AG09319 (cell line): ENCODE measurements at places on chromosomes 5 and 9.

GRCh38 chr9:134346151-134346550 lies 19.9 kb downstream of the RXRA start:
- no peak for DNase-seq

GRCh38 chr5:124310453-124310852 lies 436.0 kb downstream of the ZNF608 start:
- DNase-seq = no peak

DNA sequence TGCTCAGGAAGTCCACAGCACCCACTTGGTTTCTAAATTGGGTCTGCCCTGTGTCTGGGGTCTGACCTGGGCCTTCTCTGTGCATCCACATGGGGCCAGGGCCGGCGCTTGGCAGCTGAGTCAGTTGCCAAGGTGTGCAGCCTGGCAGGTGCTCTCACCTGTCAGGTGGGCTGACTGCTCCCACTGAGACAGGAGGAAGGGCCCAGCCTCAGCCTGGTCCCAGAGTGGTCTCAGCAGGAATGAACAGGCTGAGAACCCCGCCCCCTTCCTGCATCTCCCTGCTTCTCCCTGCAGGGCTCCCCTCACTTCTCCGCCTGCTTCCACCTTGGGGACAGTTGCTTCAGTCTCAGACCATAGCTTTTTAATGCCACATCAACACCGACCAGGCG lies 60.5 kb downstream of the BARX1 start:
- DNase-seq = no peak

GRCh38 chr5:3742750-3743149 lies 147.1 kb downstream of the IRX1 start:
- DNase-seq = no peak

- no peak for DNase-seq
Observed at GRCh38 chr5:61702784-61703183, 370.7 kb downstream of the ZSWIM6 start.

GRCh38 chr5:173829826-173830225 lies 58.3 kb upstream of the CPEB4 start:
- peak; percentile 57 for DNase-seq

GRCh38 chr5:10914741-10915480 lies 153.9 kb upstream of the DAP start:
- DNase-seq = no peak

GRCh38 chr5:138011991-138012390 lies 20.9 kb downstream of the FAM13B start:
- no peak for DNase-seq

DNA sequence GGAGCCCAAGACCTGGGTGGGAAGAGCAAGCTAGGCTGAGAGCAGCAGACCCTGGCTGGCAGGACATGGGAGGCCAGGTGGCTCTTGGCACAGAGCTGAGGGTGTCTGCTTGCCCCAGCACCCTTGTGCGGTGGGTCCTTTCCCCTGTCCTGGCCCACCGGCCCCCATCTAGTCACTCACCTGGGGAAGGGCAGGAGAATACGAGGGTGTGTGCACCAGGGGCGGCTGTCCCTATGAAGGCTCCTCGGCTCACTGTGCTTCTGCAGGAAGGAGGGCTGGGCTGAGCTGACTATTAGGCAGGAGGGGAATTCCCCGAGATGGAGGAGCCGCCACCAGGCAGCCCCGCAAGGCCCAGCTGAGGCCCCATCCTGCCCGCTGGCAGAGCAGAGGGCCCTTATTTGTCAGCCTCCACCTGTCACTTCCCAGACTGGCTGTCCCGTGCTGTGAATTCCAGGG lies 6.1 kb upstream of the TNIP1 start:
- DNase-seq = no peak

GRCh38 chr9:79377339-79377855 lies 194.4 kb upstream of the TLE4 start:
- DNase-seq = no peak

DNA sequence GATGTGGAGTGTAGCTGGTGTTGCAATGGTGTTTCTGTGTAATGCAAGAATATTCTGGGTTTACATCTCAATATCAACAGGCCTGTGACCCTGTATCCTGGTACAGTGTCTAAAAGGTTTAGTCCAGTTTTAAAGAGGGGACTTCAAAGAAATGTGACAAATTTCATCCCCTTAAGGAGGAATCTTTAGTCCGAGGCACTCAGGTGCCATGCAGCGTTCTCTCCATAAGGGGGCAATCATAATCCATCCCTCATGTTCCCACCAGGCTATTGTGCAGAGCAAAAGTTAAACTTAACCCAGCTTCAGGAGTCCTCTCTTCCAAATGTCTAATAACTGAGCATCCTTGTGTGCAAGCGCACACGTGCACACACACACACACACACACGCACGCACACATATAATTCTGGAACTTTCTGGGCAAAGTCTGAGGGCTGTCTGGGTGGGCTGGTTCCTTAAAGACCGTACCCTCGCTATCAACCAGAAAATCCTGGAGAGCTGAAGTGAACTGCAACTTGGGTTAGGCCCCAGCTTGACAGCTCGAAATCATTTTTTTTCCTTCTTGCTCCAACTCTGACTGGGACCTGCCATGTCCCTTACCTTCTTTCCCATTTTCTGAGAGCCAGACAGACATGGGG lies 46.0 kb downstream of the CRB2 start:
- DNase-seq = peak; percentile 12

GRCh38 chr5:53890490-53890889 lies 330.1 kb downstream of the NDUFS4 start:
- no peak for DNase-seq

DNA sequence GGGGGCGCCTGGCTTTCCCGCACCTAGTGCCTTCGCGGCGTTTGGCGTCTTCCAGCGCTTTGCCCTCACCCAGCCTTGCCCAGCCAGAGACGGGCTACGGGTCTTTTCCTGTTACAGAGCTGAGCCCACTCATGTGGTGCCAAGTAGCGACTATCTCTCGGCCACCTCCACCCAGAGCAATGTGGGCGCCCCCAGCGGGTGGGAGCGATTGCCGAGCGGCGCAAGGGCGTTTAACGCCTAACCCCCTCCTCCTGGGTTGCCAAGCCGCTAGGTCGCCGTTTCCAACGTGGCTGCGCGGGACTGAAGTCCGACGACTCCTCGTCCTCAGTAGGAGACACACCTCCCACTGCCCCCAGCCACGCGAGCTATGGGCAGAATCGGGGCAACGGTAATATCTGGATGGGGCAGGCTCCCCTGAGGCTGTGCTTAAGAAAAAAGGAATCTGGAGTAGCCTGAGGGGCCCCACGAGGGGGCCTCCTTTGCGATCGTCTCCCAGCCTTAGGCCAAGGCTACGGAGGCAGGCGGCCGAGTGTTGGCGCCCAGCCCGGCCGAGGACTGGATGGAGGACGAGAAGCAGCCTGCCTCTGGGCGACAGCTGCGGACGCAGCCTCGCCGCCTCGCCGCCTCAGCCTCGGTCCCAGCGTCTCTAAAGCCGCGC lies 5.8 kb downstream of the TLX3 start:
- DNase-seq = no peak

- DNase-seq = no peak
Observed at GRCh38 chr9:125089331-125089730, 54.0 kb downstream of the SCAI start.

- no peak for DNase-seq
Observed at GRCh38 chr9:135240222-135240621, 152.8 kb downstream of the OLFM1 start.

GRCh38 chr5:55231919-55232270 lies 1.5 kb downstream of the CCNO start:
- no peak for DNase-seq

- DNase-seq = no peak
Observed at GRCh38 chr9:9615086-9615485, 997.7 kb downstream of the PTPRD start.

DNA sequence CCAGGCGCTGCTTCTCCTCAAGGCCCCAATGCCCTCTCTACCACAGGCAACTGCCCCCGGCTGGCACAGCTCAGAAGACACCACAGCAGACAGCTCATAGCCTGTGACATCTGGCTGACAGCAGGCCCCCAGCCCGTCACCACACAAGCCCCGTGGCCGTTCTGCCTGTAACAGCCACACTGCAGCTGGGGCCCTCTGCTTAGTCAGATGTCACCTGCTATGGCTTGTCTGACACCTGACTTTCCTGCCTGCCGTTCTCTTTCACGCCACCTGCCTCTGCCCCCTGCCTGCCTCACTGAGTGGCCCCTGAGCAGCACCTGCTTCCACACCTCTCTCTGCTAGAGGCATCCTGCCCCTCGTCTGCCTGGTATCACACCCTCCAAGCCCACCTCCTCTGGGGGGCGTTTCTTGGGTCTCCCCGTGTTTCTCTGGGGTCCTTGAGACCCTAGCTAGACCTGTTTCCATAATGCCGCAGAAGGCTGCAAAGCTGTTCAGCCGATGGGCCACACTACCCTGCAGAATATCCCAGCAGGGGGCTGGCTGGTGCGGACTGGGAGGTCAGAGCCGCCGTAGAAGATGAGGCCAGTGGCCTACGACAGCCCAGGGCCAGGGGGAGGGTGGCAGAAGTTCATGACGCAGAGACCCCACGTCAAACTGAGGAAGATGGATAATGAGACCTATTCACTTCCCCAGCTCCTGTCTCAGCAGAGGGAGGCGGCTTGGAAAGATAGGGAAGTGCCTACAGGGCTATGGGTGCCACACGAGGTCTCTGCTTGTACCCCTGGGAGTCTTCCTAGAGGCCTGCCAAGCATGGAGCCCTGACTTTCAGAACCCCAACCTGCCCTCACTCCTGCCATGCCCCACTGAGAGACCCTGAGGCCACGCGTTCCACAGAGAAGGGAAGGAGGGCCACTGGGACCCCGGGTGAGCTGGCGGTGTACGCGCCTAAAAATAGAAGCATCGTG lies 95.1 kb downstream of the ZNF354C start:
- no peak for DNase-seq

GRCh38 chr5:80071510-80072021 lies 36.4 kb downstream of the THBS4 start:
- DNase-seq = no peak

- DNase-seq = no peak
Observed at GRCh38 chr9:128575916-128576315, 23.5 kb downstream of the SPTAN1 start.

DNA sequence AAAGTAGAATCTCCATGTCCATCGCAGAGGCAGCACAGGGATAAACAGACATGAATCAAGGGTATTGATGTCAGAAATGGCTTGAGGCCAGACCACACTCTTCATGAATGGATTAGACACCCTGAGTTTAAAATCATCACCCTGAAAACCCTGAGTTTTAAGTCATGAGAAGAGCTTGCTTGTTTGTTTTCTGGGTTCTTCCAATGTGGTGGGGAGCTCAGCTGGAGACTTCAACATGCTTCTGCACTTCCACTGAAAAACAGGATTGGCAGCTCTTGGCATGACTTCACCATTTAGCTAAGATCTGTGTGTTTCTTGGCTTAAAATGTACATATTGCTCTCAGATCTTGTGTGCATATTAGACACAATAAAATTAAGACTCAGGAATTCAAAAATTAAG lies 9.8 kb downstream of the GCNT4 start:
- no peak for DNase-seq

DNA sequence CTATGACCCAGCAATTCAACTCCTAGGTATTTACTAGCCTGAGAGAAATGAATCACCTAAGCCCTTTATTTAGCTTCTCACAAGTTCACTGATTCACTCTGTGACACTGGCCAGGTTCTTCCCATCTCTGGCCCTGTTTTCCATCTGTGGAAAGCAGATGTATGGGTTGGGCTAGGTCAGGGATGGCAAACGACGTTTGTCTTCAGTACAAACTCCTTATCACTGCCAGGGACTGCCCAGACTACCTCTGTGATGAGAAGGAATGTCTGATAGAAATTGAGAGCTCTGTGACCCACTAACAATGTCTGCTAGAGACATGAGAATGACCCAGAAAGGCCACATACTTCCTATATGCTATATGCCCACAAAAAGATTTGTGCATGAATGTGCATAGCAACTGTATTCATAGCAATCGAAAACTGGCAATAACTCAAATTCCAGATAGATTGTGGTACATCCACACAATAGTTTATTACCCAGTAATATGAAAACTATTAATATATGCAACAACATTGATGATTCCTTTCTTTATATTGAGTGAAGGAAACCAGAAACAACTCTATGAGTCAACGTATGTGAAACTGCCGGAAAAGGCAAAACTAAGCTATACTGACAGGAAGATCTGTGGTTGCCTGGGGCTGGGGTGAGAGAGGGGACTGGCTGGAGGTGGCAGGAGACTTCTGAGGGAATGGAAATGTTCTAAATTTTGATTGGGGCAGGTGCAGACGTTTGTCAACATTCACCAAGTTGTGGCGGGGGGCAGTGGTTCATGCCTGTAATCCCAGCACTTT lies 32.0 kb upstream of the ADAM19 start:
- DNase-seq = no peak

- no peak for DNase-seq
Observed at GRCh38 chr9:122322553-122322952, 48.3 kb upstream of the PTGS1 start.

DNA sequence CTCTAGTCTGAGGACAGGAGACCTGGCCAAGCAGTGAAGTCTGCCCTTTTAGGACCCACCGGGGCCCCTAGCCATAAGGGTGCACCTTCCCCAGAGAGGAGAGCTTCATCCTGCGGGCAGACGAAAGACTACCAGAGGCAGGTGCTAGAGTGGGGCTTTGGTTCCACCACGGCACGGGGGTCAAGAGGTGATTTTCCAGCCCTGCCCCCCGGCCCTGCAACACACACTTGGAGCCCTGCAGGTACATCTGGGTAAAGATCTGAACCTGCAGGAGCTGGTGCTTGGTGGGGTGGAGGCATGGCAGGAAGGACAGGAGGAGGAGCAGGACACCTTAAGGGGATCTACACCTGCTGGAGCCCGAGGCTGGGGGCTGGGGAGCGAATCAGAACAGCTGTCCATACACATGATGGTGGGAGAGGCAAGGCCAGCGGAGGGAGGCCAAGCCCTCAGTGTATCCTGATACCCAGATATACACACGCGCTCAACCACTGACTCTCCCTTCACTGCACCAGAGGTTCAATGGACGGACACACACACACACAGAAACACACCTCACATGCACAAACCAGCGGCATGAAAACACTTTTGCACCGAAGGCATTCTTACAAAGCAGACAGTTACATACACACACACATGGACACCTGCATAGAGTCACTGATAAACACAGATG lies 98.4 kb upstream of the MVB12B start:
- no peak for DNase-seq

DNA sequence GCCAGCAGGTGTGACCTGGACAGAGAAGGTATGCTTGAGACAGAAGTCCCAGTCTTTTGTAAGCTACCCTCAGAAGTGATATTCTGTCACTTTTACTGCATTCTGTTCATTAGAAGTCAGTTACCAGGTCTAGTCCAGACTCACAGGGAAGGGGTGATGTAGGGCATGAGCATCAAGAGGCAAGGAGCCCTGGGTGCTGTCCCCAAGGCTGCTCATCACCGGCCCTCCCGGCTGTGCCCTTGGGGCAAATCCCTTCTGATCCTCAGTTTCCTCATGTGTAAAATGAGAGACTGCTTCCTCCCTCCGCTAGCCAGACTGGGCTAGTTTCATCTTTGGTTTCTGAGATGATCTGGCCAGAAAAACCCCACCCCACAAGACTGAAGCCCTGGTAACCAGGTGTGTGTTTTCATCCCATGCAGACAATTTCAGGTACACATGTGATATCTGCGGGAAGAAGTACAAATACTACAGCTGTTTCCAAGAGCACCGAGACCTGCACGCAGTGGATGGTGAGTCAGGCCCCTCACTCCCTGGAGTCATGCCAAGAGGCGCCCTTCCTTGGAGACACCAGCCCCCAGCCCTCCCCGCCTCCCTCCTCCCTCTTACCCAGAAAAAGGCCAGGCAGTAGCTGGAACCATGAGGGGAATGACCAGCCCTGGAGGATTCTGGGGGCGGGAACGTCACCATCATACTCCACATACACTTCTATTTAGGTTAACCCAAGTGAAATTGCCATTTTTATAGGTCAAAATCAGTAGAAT lies 71.0 kb downstream of the AMBP start:
- no peak for DNase-seq
